ENCODE measurements at places on chromosomes 12 and 14.

DNA sequence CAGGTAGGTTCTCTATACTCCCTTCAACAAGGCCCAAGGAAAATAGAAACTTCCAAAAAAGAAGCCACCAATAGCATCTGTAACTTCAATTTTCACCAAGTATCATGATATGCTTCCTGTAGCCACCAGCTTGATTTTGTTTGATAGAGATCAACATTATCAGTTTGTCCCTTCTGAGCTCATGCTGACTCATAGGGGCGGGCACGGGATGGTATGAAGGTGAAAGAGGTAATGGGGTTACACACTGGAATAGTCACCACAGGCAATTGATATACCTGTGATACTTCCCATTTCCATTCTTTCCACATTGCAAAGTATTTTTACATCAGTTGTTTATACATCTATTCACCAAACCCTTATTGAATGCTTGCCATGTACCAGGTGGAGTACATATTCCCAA is 134.1 kb downstream of the KCNA5 start:
- DNase-seq = no peak

DNA sequence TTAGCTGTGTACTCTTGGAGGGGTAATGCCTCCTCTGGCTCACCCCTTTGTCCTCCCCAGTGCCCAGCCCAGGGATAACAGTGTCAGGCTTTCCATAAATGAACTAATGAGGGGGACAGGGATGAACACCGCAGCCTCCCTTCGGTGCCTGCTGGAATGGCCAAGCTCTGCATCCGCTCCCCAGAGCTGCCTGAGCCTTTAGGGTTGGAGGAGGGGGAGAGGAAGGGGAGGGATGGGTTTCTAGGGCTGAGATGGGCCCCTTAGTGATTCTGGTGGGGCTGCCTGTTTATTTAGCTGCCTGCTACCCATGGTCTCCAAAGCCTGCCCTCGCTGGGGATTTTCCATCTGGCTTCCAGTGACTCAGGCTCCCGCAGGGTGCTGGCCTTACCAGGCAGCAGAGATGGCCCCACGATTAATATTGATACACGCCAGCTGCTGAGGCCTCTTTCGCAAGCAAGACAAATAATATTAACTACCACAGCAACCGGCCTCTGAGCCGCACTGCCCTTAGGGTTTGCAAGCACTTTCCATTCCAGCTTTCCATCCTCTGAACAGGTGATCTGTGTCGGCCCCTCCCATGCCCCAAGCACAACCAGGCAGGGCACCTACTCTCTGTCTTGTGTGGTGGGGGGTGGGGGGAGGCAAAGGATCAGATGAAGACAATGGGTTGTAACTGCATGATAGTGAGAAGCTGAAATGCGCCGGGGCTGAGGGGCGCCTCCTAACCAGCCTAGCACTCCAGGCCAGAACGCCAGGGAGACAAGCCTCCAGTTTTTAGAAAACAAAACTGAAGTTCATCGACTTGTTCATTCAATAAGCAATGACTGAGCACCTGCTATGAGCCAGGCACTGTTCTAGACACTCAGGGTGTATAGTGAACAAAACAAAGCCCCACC is 56.7 kb downstream of the C14orf132 start:
- DNase-seq = no peak

- DNase-seq = no peak
Observed at GRCh38 chr14:102277874-102278630, 26.9 kb downstream of the MOK start.

DNA sequence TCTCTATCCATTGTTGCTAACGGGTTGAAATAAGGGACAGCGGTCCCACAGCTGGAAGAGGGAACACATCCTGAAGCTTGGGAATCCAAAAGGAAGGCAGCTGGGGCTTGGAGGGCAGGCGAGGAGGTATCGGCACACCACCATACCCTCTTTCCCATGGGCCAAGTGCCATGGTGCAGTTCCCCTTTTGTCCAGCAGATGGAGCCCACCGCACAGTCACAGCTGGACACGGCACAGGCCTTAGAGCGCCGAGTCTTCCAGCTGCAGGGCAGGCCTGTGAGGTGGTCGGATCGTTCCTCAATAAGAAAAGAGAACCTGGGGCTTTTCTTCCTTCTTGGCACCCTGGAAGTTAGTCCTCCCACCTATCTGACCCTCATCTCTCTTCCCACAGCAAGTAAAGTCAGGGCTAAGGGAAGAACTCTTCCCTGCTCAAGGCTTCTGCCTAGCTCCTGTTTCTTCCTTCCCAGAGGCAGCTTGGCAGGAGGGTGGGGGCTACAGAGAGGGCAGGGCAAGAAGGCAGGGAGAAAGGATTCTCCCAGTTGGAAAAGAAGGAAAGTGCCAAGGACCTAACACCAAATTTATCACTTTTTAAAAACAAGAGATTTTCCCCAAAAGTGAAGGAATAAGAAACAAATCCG is 8.6 kb downstream of the PPP1R1A start:
- peak; percentile 63 for DNase-seq

- DNase-seq = no peak
Observed at GRCh38 chr14:53460544-53460943, 307.4 kb upstream of the DDHD1 start.

- DNase-seq = no peak
Observed at GRCh38 chr12:54197431-54197909, 8.7 kb upstream of the SMUG1 start.

DNA sequence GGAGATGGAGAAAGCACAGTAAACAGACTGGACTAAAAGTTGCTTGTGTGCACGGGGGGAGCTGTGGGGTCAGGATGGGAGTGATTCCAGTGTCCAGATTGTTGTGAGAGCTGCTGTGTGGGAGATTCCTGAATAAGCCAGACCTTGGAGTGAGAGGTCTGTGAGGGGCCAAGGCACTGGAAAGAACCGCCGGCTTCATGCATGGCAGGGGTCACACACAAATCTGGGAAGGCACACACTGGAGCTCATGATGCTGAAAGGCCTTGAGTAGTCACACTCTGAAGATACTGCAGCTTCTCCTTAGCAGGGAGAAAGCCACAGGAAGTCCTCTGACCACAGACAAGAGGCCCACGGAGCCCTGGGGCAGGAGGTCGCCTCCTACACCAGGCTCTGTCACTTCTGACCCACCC is 23.1 kb downstream of the ADCY6 start:
- no peak for DNase-seq

- DNase-seq = no peak
Observed at GRCh38 chr14:63705561-63706070, 22.2 kb downstream of the SGPP1 start.

DNA sequence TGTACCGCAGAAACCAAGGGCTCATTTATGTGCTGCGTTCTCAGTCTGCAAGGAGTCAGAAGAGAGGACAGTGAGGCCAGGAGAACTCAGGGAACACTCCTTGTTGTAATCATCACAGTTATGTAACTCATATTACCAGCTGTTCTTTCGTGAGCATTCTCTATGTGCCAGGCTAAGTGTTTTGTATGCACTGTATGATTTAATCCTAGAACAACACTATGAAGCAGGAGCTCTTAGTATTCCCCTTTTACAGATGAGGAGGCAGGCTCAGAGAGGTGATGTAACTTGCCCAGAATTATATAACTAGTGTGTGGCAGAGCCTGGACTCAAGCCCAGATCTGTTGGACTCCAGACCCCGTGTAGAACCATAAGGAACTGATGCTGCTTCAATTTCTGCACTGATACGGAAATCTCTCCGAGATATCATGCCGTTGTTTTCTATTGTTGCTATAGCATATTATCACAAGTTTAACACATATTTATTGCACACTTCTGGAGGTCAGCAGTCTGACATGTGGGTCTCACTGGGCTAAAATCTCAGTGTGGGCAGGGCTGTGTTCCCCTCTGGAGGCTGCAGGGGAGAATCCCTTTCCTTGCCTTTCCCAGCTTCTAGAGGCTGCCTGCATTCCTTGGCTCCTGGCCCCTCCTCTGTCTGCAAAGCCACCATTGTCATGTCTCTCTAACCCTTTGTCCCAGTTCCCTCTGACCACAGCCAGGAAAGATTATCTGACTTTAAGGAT is 16.3 kb upstream of the CD9 start:
- DNase-seq = no peak

DNA sequence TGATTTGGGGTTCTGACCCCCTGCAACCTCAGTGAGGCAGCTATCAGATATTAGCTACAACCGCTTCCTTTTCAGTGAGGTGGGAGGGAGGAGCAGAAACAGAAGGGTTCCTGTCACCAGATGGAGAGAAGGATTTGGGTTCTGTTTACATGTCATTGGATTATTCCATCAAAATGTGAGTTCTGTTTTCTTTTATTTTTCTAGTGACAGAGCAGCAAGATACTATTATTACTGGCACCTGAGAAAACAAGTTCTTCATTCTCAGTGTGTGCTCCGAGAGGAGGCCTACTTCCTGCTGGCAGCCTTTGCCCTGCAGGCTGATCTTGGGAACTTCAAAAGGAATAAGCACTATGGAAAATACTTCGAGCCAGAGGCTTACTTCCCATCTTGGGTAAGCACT is 52.8 kb downstream of the FRMD6 start:
- no peak for DNase-seq

DNA sequence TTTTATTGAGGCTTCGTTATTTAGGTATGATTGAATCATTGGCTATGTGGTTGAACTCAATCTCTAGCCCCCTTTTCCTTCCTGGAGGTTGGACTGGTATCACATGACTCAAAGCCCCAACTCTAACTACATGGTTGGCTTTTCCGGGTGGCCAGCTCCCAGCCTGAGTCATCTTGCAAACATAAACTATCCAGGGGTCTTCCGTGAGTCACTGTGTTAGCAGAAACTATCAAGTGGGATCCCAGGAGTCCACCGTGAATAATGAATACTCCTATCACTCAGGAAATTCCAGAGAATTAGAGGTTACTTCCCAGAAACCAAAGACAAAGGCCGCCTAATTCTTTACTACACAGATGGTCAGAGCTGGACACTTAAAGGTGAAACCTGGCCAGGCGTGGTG is 19.7 kb upstream of the PLEKHD1 start:
- no peak for DNase-seq

DNA sequence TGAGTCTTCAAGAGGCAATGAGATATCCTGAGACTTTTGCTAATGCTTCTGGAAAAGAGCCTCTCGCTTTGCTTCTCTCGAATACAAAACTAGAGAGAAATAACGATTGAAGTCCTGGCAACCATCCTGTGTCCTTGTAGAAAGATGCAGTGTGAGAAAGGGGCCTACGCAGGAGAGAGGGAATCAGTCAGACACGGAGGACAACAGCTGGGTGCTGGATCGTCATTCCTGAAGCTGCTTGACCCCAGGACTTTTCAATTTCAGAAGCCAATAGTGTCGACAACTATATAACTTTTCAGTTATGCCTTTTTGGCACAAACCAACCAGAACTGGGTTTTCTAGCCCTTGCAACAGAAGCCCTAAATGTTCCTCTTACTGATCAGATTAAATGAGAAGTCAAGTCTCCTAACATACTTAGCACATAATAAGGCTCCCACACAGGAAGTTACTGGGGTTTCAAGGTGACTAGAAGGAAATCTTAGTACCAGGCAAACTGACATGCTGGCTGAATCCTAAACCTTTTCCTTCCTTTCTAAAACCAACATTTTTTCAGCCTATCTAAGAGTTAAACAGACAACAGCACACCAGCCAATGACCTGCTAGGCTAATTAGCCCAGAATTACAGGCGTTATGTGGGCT is 755.6 kb downstream of the MED13L start:
- DNase-seq = no peak

- no peak for DNase-seq
Observed at GRCh38 chr14:32601906-32602305, 272.8 kb downstream of the AKAP6 start.

GRCh38 chr14:73774671-73775070 is 60.5 kb upstream of the PNMA1 start:
- DNase-seq = no peak

DNA sequence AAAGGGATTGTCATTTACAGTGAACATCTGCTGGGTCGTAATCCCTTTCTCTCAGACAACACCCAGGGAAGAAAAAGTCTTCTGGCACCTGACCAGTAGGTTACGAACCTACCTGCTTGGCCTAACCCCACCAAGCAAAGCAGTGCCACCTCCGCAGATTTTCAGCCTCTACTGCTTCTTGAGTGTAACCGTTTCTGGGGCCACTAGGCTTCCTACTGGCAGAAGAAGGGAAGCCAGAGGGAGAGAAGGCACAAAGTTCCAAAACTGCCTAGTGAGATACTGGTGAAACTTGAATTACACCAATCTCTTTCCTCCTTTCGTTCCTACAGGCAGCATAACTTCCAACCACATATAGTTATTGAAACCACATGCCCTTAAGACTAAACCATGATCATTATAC is 383.6 kb downstream of the BCAT1 start:
- no peak for DNase-seq

GRCh38 chr14:21155963-21156362 is at the start of gene OR5AU1:
Gene OR5AU1, minus strand, starts transcription at chr14:21156063. Its CDS starts 191 bp downstream, at chr14:21155872.
- no peak for DNase-seq

DNA sequence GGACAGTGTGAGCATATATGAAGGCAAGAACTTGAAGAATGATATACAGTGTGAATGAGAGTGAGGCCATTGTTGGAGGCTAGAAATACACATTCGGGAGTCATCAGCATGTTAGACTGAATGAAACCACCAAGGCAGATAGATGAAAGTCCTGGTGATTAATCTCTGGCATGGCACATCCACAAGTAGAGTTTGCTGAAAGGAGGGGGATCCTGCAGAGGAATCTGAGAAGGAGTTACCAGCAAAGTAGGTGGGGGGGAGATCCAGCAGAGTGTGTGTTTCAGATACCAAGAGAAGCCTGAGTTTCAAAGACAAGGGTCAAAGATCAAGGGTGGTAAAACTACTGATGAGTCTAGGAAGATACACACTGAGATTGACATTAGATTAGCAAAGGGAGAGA is 426.7 kb upstream of the DCN start:
- no peak for DNase-seq

- DNase-seq = no peak
Observed at GRCh38 chr12:24561882-24562770, 386.8 kb downstream of the BCAT1 start.

DNA sequence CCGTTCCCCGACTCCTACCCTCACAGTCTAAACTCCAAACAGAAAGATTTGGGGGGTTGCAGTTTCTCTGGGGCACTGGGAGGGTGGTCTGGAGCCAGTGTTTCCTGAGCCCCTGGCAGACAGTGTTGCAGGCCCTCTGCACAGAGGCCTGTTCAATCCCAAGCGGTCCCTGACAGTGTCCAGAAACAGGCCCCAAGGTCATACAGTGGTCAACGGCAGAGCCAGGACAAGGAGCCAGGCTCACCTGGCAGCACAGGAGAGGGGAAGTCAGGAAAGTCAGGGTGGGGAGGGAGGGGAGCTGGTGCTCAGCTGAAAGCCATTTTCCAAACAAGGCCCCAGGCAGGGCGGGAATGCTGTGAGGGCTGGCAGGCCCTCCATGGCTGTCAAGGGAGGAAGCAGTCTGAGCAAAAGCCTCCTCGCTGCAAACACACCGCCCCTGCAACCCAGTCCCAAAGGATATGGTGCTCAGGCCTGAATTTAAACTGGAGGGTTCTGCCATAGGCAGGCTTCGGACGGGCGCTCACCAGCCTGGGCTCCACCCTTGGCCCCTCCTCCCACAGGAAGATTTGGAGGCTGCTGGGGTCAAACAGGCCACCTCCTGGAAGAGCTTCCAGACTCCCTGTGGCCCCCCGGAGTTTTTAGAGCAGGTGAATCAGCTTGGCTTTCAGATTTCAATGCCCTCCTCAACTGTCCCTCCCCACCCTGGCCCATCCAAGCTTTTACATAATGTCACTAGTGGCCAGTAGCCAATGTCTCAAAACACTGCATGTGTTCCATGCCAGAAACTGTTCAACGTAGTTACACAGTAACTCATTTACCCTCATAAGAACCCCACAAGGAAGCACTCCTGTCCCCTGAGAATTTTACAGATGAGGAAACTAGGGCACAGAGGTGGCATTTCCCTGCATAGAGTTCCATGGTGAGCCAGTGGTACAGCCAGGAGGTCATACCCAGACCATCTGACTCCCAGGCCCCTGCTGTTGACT is 41.5 kb downstream of the CHGA start:
- DNase-seq = no peak

Measured in T follicular helper cell (primary cell).